ENCODE measurements at places on chromosomes 16 and 17.

GRCh38 chr17:74296548-74296936, 22.5 kb downstream of the DNAI2 start:
- peak; percentile 93 for DNase-seq

DNA sequence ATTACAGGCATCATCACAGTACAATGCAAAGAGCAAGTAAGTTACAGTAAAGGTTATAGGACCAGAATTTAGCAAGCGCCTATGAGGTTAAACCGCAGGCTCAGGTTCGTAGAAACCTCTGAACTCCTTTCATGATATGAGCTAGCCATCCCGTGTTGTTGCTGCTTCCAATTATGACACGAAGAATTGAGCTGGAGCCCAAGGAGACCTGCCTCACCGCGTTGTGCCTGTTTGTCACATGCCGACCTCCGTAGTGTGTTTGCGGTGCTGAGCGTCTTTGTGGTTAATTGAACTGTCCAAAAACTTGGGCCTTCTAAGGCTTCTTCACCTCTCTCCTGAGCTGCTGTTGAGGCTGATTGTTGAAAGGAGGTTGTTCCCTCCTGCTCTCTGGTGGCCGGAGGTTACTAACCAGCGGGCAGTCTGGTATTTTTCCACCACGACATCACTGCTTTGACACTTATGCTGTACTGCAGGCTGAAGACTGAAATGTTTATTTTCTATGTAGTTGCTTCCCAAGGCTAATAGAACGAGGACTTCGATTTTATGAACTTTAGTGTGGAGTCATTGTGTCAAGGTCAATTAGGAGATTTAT, 67.5 kb downstream of the SEC14L1 start:
- DNase-seq, result peak; percentile 88

GRCh38 chr17:60137731-60138130, 12.0 kb upstream of the CA4 start:
- no peak for DNase-seq

DNA sequence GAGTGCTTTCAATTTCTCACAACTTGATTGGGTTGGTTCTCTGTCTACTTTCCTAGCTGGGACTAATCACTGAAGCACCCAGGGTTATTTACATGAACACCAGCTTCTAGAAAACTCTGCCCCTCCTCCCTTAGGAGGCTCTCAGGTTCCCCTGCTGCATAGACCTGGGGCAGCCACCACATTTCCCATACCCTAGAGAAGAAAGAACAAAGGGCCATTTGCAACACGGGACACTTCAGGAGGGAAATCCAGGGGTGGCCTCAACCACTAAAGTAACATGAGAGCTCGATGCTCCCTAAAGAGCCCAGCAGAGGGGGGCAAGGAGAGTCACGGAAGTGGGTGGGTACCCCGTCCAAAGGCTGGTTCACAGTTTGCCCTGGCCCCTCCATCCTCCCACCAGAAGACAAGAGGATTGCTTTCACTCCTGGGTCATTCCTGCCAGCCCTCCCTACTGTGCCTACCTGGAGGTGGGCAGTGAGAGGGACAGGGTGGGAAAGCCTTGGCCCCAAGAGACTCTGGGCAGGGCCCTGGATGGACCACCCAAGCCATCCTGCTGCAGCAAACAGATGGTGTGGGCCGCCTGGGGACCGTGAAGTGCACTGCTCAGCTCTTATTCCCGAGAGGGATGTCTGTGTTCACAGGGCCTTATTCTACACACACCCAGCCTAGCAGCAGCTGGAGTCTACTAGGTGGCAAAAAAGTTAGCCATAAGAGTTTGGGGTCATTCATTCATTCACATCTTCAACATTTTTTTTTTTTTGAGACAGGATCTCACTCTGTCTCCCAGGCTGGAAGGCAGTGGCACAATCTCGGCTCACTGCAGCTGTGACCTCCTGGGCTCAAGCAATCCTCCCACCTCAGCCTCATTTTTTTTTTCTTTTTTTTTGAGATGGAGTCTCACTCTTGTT, 392.1 kb downstream of the SOX9 start:
- no peak for DNase-seq

DNA sequence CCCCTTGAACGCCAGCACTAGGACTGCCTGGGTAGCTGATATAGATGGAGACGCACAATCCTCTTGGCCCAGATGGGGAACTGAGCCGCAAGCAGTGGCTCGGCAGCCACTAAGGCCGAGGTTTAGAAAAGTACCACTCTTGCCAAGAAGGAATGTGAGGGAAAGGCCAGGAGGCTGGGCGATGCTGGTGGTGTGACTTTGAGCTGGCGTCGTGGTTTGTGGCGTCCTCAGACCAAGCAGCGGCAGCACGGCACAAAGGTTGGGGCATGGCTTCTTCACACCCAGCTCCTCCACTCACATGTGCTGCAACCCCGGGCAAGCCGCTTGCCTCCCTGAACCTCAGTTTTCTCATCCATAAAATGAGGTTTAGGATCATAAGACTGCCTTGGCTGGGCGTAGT, 15.6 kb downstream of the DCAKD start:
- DNase-seq, result no peak

GRCh38 chr17:54237911-54238515, 415.3 kb downstream of the KIF2B start:
- no peak for DNase-seq

- DNase-seq, result peak; percentile 37
These were observed 25.9 kb downstream of the OGFOD1 start for GRCh38 chr16:56477096-56477878.

DNA sequence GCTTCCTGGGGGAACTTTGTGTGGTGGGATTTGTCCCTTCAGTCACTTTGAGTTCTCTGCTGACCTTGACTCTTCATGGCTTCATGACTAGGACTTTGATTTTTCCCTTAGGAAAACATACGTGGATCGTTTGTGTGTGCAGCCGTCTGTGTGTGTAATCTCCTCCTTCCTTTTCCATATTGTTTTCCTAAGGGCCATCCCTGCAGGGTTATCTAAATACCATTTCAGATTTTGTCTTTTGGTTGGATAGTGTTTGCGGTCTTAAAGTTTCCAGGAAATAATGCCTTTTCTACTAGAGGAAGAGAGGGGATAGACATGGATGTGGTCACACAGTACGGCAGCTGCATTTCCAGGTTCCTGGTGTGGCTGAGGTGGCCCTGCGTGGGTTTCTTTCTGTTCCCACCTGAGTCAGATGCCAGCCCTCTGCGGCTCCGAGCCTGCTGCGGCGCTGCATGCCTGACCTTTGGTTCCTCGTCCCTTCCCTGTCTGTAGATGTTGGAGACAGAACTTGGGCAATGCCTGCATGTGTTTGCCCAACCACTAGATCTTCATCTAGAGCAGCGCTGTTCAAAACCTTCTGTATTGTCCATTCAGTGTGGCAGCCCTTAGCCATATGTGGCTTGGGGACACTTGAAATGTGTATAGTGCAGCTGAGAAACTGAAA, 72.0 kb upstream of the LGALS9 start:
- no peak for DNase-seq

DNA sequence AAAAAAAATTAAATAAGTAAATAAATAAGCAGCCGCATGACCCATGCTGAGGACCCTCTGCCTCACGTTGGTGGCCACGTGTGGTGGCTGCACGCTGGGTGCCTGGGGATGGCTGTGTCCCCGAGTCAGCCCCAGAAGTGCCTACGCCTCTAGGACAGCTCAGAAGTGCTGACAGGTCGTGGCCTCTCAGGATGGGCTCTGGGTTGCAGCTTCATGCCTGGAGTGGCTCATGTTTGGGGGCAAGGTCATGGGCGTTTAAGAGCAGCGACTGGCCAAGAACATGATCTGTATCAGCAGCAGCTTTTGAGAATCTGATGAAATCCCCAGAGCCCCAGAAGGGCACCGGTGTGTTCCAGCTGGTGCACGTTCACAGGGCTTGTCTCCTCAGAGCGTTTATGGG, 26.8 kb upstream of the CAPN15 start:
- no peak for DNase-seq

DNA sequence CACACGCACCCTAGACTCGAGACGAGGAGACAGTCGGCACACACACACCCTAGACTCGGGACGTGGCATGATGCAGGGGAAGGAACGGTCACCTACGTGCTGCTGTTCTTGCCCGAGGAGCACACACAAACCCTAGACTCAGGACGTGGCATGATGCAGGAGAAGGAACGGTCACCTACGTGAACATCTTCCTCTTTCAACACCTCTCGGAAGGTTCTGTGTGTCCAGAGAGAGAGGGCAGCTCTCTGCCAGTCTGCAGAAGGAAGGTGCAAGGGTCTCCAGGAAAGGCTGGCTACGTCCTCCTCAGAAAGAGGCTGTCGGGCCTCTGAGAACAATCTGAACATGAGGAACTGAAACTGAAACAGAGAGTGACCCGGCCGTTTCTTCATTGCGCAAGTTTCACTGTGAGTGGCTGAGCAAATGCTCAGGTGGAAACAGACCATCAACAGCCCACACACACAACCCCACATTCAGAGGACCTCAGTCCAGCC, 43.4 kb downstream of the ZNF276 start:
- DNase-seq, result peak; percentile 36

GRCh38 chr16:8493972-8494371, 96.3 kb downstream of the TMEM114 start:
- peak; percentile 41 for DNase-seq

DNA sequence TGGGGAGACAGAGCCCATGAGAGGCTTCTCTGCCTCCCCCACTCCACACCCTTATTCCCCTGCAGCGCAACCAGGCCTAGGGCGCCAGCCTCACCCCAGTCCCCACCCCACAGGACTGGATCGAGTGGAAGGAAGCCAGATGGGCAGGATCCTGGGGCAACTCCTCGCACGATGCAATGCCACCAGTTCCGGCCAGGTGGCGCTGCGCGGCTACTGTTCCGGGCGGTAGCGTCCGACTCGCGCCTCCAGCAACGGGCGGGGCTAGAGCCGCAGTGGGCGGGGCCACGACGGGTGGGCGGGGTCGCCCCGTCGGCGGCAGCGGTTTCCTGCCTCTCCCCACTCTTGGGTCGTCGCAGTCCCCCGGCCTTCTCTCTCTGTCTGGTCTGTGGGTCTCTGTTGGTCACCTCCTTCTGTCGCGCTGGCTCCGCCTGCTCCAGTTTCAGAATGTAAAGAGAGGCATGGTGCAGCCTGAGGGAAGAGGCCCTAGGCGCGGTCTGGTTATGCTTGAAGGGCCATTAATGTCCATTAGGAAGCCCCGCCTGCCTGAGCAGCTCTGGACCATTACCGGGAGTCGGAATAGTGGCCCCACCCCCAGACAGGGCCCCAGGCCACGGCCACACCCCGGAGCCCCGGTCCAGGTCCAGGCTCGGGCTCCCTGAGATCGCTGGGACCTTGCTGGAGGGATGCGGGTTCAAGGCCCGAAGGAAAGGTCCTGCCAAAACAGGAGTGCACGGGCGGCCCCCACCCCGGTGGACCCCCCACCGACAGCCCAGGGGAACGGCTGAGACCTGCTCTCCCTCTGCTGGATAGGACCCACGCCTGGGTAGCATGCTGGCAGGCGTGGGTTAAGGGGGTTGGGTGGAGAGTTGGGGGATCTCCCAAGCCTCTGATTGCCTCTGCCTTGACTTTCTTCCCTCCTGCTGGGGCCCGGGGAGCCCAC, 3.3 kb upstream of the NHERF2 start:
- peak; percentile 95 for DNase-seq

DNA sequence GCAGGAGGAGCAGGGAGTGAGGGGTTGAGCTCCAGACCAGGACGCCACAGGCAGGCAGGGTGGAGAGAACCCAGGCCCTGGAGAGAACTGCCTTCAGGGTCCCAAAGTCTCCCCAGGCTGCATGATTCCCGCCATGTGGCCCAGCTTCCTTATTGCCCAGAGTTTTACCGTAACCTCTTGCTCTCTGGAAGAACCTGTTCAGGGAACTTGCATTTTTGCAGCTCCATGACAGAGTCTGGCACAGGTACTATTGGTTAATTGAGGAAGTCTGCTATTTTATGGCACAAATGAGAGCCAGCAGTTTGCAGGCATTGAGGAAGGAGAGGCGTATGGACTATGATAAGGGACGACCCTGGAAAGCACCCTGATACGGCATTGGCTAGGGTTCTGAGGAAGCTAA, 11.6 kb upstream of the NOS2 start:
- DNase-seq, result no peak

DNA sequence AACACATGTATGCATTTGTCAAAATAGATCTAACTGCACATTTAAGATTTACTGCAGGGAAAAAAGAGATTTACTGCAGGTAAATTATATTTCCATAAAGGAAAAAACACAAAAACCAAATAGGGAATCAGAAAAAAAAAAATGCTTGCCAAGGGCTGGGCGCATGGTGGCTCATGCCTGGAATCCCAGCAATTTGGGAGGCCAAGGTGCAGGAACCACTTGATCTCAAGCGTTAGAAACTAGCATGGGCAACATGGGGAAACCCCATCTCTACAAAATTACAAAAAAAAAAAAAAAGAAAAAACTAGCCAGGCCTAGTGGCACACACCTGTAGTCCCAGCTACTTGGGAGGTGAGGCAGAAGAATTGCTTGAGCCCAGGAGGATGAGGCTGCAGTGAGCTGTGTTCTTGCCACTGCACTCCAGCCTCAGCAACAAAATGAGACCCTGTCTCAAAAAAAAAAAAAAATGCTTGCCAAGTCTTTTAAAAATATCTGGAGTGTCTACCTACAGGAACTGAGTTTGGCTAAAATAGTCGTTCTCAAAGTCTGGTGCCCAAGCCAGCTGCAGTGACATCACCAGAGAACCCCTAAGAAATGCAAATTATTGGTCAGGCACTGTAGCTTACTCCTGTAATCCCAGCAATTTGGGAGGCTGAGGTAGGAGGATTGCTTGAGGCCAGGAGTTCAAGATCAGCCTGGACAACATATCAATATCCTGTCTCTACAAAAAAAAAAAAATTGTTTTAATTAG, 17.5 kb downstream of the TRIM25 start:
- no peak for DNase-seq

DNA sequence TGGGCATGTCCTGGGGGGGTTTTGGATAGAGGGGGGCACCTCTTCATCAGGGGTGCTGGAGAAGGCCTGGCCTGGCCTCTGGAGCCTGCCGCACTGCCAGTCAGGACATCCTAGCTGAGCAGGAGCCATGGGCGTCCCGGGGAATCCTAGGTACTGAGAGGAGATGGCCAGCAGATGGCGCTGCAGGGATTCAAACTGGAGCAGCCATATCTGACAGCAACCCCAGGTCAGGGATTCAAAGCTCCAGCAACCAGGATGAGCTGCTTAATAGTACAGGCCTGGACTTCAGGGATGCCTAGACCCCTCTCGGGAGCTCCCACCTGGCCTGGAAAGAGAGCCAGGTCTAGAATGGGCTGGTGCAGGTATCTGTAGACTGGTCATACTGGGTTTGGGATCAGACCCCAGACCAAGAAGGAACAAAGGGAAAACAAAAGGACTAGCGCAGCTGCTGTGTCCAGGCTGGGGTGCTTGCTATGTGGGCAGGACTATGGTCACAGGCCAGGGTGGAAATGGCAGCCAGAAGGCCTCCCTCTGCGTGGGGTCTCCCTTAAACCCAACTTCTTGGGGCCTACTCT, 306.9 kb upstream of the RBFOX1 start:
- peak; percentile 72 for DNase-seq

DNA sequence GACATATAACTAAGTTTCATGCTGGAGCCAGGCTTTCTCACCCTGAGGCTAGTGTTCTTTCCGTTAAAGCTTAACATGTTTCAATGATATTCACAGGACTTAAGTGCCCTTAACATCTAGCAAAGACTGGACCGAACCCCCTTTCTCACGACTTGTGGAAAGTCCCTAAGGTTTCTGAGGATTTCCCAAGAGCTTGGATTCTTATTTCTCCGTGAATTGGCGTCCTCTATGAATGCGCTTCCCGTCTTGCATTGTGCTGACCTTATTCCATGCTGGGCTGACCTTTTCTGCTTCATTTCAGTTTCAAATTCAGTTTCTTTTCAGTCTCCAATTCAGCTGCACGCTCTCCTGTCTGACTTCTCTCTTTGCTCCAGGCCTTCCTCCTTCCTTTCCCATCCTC, 206.4 kb downstream of the HS3ST3A1 start:
- DNase-seq, result no peak
